GOT3 (cell line): ENCODE measurements at places on chromosomes 6 and 20.

- DNase-seq = no peak
Measured at GRCh38 chr6:15387118-15387517, 141.2 kb downstream of the JARID2 start.

GRCh38 chr6:142841915-142842314, 103.1 kb downstream of the HIVEP2 start:
- DNase-seq = no peak

DNA sequence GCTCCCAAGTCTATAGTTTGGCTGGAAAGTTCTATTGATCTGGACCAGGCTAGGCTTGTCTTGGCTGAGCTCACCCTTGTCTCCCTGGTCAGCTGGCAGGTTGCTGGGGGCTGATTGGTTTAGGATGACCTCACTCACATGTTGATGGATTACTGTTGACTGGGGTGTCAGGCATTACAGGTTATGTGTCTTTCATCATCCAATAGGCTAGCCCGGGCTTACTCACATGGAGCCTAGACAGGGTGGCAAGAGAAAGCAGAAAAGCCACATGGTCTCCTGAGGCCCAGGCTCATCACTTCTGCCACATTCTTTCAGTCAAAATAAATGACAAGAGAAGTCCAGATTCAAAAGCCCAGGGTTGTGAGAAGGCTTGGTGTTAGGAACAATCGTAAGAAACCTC, 103.5 kb downstream of the BFSP1 start:
- no peak for DNase-seq

- no peak for DNase-seq
Measured at GRCh38 chr6:41150671-41151070, 3.5 kb downstream of the TREML1 start.

GRCh38 chr20:560680-561079, 17.1 kb upstream of the CSNK2A1 start:
- no peak for DNase-seq

- DNase-seq = no peak
Measured at GRCh38 chr20:17901971-17902370, 66.6 kb downstream of the SNX5 start.

GRCh38 chr20:8260837-8261251, 128.8 kb downstream of the PLCB1 start:
- no peak for DNase-seq

DNA sequence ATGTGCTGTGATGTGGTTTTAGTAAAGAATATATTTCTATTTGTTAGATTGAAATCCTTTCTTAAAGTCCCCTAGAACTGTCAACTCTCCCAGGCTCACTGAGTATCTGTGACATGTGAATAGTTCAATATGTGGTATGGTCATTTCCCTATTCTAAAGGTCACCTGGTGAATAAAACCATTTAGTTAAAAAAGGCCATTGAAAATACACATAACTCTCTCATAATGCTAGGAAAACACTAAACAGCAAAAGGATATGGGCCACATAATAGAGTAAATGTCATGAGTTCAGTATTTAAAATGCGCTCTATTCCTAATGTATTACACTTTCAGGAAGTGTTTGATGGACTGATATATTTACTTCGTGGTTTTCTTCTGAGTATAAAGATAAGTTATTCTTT, 420.9 kb upstream of the JAG1 start:
- DNase-seq = no peak

GRCh38 chr6:162313922-162314660, 413.5 kb downstream of the PRKN start:
- DNase-seq = no peak

GRCh38 chr6:138107078-138107751, at the start of gene PERP:
Gene PERP, minus strand, starts transcription at chr6:138107419. Its CDS starts 79 bp downstream, at chr6:138107340.
- peak; percentile 15 for DNase-seq

- no peak for DNase-seq
Measured at GRCh38 chr6:27672113-27672799, 199.4 kb upstream of the ZNF184 start.

DNA sequence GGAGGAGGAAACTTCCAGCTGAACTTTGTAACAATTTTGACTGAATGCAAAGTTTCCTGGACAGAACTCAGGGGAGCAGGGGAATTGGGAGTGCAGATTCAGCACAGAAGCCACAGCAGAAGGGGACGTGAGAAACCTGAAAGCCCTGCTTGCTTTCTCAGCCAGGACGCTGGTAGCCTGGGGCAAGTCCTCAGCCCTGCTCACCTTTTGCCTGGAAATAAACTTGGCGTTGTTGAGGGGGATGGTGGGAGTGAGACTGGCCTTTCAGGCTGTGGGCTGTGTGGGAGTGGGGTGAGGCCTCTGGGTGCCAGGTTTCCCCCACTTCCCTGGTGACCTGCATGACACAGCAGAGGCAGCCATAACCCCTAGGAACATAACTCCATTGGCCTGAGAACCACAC, 238.1 kb upstream of the HS3ST5 start:
- DNase-seq = no peak

- DNase-seq = no peak
Measured at GRCh38 chr6:112877134-112878100, 530.3 kb downstream of the RFPL4B start.

- no peak for DNase-seq
Measured at GRCh38 chr6:1285956-1286355, 25.9 kb upstream of the FOXQ1 start.

DNA sequence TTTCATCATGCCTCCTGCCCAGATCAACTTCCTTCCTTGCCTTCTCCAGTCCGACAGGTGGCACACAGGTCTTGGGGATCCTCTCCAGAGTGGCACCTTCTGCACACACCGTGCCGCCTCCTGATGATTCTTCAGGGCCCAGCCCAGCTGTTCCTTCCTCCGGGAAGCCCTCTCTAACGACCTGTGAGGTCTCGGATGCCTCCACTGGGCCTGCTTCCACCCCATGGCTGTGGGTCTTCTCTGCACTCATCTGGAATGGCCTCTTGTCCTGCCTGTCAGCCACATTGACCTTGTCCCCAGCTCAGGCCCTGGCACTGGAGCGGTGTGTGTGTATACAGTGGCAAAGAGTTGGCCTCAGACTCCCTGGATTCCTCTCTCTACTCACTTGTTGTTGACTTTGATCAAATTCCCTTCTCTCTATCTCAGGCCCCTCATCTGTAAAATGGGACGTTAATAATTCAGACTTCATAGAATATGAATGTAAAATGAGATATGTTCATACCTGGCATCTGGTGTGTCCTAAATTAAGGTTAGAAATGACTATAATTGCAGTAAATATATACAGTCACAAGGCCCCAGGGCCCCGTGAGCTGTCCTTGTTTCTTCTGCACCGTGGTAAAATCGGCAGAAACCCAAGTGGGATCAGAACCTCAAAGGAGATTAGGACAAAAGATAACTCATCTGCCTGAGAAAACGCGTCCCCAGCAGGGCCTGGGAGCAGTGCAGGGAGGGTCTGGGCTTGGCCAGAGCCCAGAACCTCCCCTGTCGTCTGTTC, 1.5 kb downstream of the FAM210B start:
- no peak for DNase-seq

DNA sequence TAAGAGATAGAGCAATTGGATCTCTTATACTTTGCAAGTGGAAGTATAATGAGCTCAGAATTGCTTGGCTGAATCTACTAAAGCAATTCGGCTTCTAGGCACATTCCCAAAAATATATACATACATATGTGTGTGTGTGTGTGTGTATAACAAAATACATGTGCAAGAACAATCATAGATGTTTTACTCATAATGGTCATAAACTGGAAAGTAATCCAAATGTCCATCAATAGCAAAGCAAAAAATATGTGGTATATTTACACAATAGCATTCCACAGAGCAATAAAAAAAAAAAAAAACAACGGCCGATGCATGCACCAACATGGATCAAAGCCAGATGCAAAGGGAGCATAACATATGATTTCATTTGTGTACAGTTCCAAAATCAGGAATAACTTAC, 707.9 kb downstream of the RFPL4B start:
- DNase-seq = no peak

GRCh38 chr20:63090682-63091571, 84.2 kb upstream of the BHLHE23 start:
- no peak for DNase-seq

DNA sequence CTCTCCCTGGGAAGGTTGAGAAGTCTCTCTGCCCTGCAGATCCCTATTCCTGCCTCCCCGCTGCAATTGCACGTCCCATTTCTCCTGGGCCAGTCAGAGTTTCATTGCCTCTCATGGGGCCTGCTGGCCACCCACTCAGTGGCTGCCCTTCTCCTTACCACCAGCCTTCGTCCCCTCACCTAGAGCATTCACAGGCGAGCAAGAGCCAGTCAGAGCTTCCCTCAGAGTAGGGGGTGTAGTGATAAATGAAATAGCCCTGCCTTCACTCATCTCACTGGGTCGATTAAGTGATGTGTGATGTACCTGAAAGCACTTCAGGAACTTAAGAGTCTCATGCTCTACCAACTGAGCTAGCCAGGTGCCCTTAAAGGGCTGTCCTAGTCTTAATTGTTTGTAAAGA, 52.0 kb upstream of the FANCE start:
- no peak for DNase-seq
